ENCODE measurements at places on chromosomes 7 and 10.

DNA sequence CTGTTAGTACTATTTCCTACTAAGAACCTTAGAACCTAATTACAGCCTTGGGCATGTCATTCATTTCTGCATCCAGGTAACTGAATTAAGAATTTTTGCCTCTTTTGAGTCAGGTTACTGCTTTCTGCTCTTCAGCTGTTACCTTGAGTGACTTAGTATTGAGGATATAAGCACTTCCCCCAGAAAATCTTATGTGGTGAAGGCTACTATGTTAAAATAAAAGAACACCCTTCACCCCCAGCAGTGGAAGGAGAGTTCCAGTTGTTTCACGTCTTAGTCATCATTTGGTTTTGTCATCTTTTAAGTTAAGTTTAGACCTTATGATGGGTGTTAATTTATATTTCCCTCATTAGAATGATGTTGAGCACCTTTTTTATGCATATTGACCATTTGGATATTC lies 82.8 kb downstream of the GLCCI1 start:
- DNase-seq: no peak

GRCh38 chr7:127650847-127651555 lies 993 bp upstream of the SND1 start:
- no peak for DNase-seq

DNA sequence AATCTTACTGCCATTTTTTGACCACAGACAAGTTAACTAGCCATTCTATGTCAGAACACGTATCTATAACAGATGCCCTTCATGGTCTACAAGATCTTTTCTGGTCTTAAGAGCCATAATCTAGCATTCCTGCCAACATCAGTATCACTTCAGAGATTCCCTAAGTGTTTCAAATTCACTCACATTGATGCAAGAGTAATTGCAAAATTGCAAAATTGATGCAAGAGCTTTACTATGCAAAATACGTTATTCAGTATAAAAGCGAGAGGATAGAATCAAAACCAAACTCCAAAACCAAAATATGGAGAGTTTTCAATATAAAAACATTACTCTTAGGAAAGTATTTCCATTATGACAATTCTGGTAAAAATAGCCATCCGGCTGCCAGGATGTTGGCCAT lies 38.1 kb upstream of the PPP1R17 start:
- no peak for DNase-seq

GRCh38 chr7:20306180-20306946 lies 24.3 kb upstream of the ITGB8 start:
- no peak for DNase-seq

- DNase-seq: no peak
These were observed 917 bp downstream of the ZNF365 start for GRCh38 chr10:62374862-62375710.

DNA sequence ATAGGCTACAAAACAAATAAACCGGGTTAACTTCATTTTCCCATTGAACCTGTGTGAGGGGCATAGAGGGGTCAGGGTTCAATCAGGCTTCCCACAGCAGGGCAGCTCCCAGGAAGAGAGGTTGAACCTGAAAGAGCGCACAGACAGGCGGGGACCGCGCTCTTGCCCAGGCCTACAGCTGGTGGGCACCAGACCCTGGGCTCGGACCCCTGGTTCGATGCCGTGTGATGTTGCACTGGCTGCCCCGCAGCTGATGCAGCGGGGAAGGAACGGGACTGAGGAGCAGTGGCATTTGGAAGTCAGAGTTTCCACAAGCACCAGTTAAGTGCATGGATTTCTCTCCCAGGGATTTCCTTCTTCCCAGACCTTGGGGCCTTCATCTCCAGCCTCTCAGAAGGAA lies 72.6 kb upstream of the INSIG1 start:
- DNase-seq: no peak

GRCh38 chr10:50552308-50552707 lies 71.4 kb downstream of the SGMS1 start:
- DNase-seq: no peak

GRCh38 chr7:116800594-116800993 lies 61.8 kb upstream of the CAPZA2 start:
- no peak for DNase-seq

DNA sequence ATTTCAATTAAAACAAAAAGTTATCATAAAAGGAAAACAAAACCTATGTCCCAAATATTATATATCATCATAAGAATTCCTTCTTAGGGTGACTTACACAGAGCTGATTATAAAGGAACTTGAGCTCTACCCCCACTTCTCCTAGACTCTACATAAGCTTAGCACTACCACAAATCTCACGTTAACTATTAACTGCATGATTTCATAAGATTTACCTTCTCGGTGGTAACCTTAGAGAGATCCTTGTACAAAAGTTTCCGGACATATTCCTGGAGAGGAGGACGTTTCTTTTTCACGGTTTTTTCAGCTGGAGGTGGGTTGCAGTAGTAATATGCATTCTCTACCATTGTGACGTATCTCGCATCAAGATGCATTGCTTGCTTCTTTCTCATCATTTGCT lies 83.7 kb downstream of the UPF2 start:
- no peak for DNase-seq

DNA sequence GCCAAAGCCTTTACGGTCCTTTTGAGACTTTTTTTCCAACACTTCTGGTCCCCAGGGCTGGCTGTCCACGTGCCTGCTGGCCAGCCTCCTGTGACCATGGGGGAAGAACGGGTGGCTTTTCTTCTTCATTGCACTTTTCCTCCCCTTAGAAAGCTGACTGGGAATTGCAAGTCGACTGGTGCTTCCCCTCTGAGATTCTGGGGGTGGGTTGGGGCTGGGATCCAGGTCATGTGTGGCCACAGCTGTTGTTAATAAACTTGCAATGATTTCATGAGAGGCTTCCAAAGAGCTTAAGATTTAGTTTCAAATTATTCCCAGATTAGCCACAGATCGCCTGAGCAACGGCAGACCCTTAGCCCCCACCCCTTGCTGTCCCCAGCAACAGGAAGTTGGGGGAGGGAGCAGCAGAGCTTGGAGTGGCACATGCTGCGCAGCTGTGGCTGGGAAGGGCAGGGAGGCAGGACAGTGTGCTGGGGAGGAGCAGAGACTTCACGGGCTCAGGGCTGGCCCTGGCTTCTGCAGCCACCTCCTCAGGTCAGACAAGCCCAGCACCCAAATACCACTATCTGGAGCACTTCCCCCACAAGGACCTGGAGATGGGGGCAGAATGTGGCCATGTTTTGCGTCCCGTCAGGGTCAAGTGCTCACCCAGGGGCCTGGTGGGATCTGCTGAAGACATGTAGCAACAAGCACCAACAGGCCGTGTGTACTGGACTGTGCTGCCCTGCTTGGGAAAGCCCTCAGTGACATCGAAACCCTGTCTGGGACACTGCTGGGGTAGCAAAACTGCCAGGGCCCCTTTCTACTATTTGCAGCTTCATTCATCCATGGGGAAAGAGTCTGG lies 147.1 kb downstream of the RNF216 start:
- no peak for DNase-seq

GRCh38 chr10:92740762-92741161 lies 51.0 kb downstream of the HHEX start:
- DNase-seq: no peak

DNA sequence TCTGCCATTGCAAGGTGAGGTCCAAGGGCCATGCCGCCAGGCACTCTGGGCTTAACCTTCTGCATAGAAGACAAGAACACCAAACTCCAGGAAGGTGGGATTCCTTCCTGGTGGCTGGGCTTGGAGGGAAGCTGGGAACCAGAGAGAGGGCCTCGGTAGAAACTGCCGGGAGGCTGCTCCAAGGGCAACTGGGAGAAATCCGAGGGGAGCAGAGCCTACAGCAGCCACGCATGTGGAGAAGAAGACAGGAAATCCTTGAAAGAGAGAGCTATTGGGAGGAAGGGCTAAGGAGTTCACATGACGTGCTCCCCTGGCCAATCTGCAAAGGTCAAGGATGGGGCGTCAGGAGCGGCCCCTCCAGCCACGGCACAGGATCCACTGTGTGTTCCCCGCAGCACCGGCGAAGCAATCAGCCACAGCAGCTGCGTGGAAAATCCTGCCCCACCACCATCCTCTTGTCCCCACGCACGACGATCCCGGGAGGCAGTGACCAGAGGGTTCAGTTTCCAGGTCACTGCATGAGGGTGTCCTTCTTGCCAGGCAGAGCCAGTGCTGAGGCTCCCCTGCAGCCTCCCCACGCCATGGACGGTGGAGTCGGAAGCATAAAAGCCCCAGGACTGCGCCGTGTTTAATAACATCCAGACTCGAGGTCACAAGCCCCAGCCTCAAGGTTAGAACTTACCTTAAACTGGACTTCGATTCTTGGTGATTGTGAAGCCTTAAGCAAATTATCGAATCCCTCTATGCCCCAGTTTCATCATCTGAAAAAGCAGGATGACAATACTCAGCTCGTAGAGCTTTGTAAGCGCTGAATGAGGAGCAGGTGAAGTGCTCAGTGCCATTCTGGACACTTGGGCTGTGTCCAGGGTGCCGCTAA lies 8.6 kb upstream of the PPP2R2D start:
- no peak for DNase-seq

DNA sequence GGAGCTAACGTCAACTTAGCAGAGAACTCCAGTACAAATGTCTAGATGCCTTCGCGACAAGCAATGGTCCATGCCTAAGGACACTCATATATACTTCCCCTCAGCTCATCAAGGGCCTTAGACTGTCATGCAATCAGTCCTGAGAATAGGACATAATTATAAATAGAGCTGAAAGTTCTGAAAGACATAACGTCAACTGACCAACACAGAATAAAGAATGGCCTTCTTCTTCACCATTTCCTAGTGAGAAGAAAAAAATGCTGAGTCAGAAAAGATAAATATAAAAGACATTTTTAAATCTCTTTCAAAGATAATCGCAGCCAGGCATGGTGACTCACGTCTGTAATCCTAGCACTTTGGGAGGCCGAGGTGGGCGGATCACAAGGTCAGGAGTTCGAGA lies 83.2 kb downstream of the ARMH3 start:
- DNase-seq: no peak

GRCh38 chr10:62979921-62980320 lies 153.2 kb upstream of the NRBF2 start:
- DNase-seq: no peak

DNA sequence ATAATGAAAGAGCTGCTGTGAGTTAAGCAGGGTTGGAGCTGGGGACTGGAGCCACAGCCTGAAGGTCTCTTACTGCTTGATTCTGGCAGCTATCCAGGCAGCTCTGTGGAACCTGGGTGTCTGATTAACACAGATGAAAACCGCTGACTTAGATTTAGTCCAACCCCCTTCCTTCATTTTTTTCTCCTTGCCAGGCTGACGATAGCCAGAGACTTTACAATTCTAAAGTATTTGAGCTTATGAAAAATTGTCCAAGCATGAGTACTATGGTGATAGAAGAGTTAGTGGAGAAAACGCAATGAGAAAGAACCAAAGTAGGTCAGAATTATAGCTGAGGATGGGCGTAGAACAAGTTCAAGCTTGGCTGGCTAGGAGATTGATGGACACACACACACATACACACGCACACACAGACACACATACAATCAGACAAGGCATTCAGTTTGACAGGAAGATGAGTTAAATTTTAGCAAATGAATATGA lies 13.5 kb upstream of the GPR85 start:
- no peak for DNase-seq

GRCh38 chr7:108181073-108181985 lies 51.2 kb upstream of the LAMB4 start:
- DNase-seq: no peak

DNA sequence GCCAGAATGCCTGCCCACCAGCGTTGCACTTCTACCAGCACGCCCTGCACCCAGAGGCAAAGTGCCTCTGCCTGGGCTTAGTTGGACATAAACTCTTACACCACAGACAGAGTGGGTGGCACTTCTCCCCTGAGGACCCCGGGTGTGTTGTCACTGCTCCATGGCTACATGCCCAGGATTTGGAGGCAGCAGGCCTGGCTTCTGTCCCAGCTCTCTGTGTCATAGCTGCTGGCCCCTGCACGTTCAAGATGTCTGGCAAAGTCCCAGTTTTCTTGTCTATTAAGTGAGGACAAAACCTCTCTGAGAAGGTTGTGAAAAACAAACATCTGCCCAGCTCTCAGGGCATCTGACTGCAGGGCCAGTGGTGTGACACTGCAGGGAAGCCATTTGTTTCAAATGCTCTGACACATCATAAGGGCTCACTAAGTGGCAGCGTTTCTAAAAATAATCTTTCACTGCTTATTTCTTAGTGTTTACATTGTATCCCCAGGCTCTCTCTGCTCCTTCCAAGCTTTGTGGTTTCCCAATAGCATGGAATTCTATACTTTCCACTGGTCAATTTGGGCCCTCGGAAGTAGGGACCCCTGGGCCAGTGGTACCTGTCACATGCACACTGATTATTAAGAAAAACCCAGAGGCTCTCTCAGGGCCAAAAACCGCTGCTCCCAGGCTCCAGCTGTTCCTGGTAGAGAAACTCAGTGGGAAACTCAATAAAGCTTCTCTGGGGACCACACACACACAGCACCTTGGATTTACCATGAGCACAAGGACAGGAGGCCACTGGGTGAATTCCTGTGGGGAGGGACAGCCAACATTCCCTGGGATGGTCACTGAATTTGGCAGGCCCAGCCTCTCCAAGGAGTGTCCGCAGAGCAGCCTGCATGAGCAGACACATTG lies 86.2 kb upstream of the ANLN start:
- no peak for DNase-seq

- DNase-seq: no peak
These were observed 340.8 kb upstream of the KIAA1217 start for GRCh38 chr10:23868121-23868520.

- DNase-seq: no peak
These were observed 523.9 kb downstream of the SUGCT start for GRCh38 chr7:40658729-40659128.

DNA sequence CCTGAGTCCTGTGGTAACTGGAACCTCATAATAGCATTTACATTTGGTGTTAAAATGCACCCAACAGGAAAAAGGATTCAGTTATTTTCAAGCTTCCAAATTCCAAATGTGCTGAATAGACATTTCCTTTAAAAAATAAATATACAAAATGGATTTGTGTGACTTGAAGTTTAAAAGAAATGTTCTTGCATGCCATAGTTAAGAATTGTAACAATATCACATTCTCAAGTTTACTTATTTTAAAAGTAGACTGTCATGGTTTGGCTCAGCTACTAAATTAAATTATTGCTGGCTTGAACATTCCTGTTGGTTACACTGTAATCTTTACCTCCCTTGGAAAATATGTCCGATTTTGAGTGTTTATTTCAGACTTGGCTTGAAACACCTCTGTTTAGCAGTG lies 31.5 kb downstream of the BICC1 start:
- no peak for DNase-seq

- DNase-seq: no peak
These were observed 606.8 kb downstream of the PTPRN2 start for GRCh38 chr7:157980774-157981173.

GRCh38 chr7:121945066-121945465 lies 72.1 kb downstream of the PTPRZ1 start:
- DNase-seq: no peak

- DNase-seq: no peak
These were observed 500.1 kb downstream of the ETV1 start for GRCh38 chr7:13489386-13489785.

GRCh38 chr7:143374561-143374960 lies 6.6 kb upstream of the ZYX start:
- DNase-seq: no peak

DNA sequence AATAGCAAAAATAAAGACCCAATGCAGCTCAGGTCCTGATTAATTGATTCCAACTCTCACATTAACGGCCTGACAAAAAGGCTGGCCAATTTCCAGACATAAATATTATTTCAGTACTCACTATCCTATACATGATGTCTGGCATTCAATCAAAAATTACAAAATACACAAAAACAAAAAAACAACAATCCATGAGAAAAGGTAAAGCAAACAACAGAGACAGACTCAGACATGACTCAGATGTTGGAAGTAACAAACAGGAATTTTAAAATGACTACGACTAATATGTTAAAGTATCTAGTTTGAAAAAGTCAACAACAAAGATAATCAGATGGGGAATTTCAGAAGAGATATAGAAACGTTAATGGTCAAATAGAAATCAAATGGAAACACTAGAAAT lies 152.8 kb downstream of the AMPH start:
- no peak for DNase-seq
